ENCODE measurements at places on chromosomes 1 and 21. TPM values are rescaled to one million over a fixed set of nuclear protein-coding genes. Genes with fewer than 3 reads are reported as not detected.

ADCY10 gene
- 0.15 TPM for total RNA-seq

GJA8 gene
- not detected for total RNA-seq

OR4F16 gene
- not detected for total RNA-seq

OR2G6 gene
- not detected for total RNA-seq

LCE2A gene
- not detected for total RNA-seq

DMBX1 gene
- total RNA-seq = not detected

SIK1 gene
- total RNA-seq = 1.2 TPM

TPTE gene
- total RNA-seq = not detected

GRHL3 gene
- total RNA-seq = not detected

CXADR gene
- total RNA-seq = 17.7 TPM

LCE3D gene
- total RNA-seq = not detected

- DNase-seq = no peak
These were observed 20.4 kb upstream of the PDE9A start for GRCh38 chr21:42632771-42633690.

GRCh38 chr1:111831153-111831552, 75.5 kb downstream of the DDX20 start:
- no peak for DNase-seq

GRCh38 chr1:44485229-44485933, 80.3 kb downstream of the RNF220 start:
- DNase-seq = peak; percentile 81

DNA sequence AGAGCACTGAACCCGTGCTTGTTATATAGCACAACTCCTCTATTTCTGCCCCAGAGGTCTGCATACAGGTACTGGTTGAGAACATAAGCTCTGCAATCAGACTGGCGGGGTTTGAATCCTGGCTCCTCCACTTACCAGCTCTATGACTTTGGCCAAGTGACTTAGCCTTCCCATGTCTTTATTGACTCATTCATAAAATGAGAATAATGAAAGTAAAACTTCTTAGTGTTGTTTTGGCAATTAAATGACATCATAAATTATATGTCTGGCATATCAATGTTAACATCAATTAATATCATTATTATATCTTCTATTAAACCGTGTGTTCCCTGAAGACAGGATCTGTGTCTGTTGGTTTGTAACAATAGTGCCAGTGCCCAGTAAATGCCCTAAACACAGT, 4.3 kb downstream of the INKA2 start:
- DNase-seq = no peak

GRCh38 chr1:172530000-172530399, 3.0 kb upstream of the SUCO start:
- peak; percentile 62 for DNase-seq

- peak; percentile 81 for DNase-seq
These were observed 14.1 kb downstream of the HENMT1 start for GRCh38 chr1:108646648-108647269.

DNA sequence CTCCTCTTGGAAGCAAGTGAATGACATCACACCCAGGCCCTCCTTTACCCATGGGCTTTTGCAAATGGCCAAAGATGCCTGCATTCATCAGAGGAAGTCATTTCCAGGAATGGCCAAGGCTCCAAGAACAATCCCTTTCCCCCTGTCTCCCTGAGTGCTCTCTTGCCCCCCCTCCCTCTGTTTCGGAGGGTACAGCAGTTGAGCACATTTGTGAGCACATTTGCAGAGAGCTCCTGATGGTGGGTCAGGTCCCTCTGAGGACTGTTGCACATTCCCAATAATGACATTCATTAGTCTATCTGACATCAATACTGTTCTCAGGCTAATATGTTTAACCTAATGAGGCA, 113.4 kb downstream of the MATN1 start:
- no peak for DNase-seq

DNA sequence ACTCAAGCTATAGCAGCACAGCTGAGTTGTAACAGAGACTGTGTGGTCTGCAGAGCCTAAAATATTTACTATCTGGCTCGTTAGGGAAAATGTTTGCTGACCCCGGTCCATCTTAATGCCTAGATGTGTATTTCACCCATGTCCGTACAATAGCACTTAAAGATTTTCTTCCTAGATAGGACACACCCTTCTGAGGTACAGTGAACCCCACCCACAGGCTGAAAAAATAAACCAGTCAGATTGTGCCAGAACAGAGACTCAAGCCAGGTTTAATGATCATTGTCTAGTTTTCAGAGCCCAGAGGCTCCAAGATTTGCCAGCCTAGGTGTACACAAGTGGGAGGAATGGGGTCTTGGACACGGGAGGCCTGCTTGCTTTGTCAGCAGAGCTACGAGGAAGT, 5.6 kb downstream of the AMIGO1 start:
- no peak for DNase-seq

DNA sequence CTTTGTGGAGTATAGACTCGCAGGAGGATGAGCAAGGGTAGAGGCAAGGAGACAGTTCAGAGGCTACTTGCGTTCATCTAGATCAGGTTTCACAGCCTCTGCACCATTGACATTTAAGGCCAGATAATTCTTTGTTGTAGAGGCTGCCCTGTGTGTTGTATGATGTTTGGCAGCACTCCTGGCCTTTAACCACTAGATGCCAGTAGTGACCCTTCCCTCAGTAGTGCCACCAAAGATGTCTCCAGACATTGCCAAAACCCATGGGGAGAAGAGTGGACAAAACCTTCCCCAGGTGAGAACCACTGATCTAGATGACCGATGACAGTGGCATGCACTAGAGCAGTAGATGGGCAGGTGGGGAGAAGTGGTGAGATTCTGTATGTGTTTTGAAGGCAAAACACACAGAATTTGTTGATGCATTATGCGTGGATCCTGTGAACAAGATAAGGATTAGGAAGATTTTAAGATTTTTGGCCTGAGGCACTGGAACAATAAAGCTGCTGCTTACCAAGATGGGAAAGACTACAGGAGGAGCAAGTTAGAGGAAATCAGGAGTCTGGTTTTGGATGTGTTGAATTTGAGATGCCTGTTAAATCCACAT, 9.9 kb upstream of the COG2 start:
- peak; percentile 61 for DNase-seq

GRCh38 chr1:1602968-1603506, 3.1 kb upstream of the FNDC10 start:
- no peak for DNase-seq

DNA sequence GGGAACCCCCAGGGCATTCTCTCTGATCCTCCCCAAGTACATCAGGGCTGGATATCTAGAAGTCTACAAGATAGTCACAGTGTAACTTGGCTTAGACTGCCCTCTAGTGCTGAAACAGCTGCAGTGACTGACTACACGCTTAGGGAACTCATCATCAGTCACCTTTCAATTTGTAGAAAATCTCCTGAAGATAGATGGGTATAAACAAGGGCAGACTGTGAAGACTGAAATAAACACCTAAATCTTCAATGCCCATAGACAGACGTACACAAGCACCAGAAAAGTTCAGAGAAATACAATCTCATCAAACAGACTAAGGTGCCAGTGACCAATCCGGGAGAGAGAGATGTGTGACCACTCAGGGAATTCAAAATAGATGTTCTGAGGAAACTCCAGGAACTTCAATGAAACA, 46.6 kb downstream of the PACC1 start:
- peak; percentile 71 for DNase-seq

GRCh38 chr1:22339237-22339636, 112.4 kb upstream of the ZBTB40 start:
- DNase-seq = no peak

DNA sequence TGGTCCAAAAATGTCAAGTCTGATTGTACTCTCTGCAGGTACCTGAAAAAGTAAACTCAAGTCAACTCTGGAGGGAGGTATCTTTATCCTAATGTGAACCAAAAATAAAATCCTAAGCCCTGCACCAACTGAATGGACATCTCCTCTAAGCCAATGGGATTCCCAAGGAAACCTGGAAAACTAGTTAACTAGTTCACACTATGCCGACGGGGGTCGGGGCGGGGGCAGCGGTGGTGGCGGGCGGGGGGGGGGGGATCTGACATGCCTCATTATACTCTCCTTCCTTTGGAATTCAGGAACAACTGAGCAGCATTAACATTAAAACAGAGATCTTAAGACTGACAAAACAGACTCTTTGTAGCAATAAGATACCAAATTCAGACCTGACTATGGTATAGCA, 452.6 kb upstream of the CAMK1G start:
- DNase-seq = no peak

- no peak for DNase-seq
These were observed 6.5 kb downstream of the ZP4 start for GRCh38 chr1:237884237-237884636.

DNA sequence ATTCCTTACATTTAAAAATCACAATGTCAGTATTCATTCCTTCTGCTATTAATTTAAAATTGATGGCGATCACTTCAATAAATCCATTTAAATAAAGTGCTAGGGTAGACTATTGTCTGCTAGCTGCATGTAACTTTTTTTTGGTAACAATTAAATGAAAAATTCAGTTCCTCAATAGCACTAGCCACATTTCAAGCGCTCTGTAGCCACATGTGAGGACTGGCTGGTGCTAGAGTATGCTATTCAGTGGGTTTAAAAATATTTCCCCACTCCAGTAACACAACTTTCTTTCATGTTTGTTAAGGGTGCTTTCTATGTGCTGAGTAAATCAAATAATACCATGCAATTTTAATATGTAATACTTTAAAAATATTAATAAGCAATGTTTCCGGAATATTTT, 108.2 kb downstream of the LTN1 start:
- peak; percentile 13 for DNase-seq

- DNase-seq = peak; percentile 58
These were observed 22.2 kb upstream of the RUNX1 start for GRCh38 chr21:35071347-35071746.

GRCh38 chr1:27001570-27002360, 8.3 kb downstream of the TRNP1 start:
- DNase-seq = peak; percentile 50

DNA sequence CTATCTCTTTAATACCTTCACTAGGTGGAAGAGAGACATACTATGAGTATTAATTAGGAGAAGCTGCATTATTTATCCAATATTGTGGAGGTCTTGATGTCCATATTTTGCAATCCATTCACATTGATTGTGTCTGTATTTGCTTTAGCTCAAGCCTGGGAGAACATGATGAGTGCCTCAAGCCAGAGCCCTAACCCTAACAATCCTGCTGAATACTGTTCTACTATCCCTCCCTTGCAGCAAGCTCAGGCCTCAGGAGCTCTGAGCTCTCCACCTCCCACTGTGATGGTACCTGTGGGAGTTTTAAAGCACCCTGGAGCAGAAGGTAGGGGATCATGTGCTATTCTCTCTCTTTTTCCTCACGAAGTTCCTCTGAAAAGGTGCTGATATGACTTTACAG, 99.5 kb downstream of the CC2D1B start:
- DNase-seq = no peak

DNA sequence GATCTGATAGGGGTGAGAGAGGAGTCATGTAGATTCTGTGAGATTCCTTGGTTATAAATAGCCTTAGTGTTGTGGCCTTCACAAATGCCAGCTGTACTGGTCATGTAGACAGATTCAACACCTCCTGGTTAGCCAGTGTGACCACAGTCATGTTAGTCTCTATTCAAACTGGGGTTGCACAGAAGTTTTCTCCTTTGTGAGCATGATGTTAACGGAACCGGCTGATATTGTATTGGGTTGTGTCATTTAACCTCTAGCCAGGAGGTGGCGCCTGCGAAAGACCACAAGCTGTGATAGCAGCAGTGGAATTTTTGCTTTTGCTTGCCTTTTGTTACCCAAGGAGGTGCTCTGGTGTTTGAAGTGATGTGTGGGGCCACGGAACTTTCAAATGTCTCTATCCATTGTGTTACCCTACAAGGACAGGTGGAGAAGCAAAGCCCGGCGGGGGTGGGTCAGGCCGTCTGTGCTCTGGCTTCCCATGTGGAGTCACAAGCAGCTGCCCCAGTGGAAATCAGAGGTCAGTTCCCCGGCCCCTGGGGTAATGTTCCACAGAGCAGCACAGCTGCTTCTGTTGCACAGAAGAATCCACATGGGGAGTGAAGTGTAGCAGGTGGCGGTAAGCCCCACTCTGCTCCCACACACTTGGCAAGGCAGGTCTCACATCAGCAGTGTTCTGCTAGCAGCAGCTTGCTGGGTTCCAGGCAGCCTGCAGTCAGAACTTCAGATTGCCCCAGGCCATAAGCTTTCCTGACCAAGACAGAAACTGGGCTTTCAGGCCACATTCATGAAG, 112.6 kb downstream of the ADAMTS1 start:
- DNase-seq = peak; percentile 51

GRCh38 chr1:67889953-67890567, 56.8 kb upstream of the GNG12 start:
- peak; percentile 96 for DNase-seq

DNA sequence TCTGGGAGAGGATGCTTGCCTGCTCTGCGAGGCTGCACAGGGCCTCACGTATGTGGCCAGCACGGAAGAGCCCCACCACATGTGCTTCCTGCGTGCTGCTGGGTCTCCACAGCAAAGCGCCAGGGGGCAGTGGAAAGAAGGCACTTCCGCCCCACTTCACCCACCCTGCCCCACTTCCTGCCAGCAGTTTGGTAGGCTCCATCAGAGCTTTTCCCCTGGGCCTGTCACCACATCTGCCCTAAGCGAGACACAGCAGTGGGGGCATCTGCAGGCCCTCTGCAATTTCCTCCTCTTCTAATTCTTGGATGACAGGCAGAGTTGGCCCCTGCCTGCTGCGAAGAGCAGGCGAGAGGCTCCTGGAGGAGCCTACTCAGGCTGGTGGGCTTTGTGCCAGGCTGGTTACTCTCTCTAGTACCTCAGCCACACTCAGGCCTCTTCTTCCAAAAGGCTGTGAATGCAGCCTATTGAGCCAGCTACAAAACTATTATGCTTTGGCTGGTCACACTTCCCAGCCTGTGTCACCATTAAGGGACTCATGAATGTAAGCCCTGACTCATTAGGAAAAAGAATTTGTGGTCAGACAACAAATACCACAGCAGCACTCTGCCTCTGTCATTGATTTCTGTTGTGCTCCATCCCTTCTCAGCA, 25.0 kb downstream of the CD244 start:
- DNase-seq = peak; percentile 67

- DNase-seq = no peak
These were observed 174.2 kb downstream of the PTPRU start for GRCh38 chr1:29410476-29410875.

GRCh38 chr1:63342402-63342801, 20.0 kb downstream of the FOXD3 start:
- no peak for DNase-seq

DNA sequence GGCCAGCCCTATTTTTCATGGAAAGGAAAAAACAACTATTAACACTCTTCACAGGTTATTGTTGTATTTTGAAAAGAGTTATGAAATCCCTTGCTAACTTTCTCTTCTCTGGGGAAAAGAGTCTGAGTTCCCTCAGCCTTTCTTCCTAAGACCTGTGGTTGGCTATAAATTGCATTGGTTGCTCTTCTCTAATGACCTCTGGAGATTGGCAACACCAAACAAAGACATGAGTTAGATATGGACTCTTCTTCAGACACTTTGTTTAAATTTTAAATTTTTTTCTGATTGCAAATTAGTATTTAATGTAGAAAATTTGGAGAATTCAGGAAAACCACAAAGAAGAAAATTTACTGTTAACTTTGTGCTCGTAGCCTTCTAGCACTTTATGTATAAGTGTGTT, 275.7 kb downstream of the PBX1 start:
- DNase-seq = no peak

GRCh38 chr1:82845866-82846265, 1045.1 kb downstream of the ADGRL2 start:
- DNase-seq = no peak

Data from M059J (cell line).